ENCODE measurements at places on chromosomes 12 and 14.

DNA sequence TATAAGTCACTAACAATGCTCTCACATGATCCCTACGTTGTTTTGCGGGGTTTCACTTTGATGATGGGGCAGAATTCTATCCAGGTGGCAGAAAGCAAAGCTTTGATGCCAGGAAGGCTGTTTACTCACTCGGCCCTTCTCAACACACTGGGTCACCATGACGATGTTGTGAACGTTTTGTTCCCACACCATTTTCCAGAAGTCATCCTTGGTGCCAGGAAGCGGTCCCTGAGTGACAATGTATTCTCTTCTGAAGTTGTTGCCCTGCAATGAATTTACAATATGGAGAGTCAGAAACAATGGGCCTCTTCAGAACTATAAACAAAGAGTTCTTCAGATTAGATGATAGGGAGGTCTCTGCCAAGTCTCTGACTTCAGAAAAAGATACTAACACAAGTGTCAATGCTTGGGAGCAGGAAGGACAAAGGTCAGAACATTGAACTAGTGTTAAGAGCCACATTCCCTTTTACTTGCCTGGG is 101.3 kb downstream of the PTPRB start:
- DNase-seq: peak; percentile 10

- no peak for DNase-seq
These were observed 37.3 kb downstream of the KCNA5 start for GRCh38 chr12:5081016-5081415.

DNA sequence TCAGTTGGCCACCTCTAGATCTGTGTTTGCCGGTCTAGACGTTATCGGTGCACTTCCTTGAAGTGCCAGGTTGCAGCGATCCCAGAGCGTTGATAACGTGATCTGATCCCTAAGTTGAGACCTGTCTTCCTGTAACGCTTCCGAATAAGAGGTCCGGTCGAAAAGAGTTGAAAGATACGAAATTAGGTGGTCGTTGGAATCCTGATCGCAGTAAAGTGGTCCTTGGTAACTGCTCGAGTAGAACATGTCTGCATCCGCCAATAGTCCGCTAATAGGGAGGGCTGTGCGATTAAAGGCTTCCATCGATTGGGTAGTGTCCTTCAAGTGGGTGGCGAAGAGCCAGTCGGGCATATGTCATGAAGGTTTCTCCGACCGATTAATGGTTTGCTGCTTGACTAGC is 2.7 kb downstream of the SRSF5 start:
- DNase-seq: no peak

DNA sequence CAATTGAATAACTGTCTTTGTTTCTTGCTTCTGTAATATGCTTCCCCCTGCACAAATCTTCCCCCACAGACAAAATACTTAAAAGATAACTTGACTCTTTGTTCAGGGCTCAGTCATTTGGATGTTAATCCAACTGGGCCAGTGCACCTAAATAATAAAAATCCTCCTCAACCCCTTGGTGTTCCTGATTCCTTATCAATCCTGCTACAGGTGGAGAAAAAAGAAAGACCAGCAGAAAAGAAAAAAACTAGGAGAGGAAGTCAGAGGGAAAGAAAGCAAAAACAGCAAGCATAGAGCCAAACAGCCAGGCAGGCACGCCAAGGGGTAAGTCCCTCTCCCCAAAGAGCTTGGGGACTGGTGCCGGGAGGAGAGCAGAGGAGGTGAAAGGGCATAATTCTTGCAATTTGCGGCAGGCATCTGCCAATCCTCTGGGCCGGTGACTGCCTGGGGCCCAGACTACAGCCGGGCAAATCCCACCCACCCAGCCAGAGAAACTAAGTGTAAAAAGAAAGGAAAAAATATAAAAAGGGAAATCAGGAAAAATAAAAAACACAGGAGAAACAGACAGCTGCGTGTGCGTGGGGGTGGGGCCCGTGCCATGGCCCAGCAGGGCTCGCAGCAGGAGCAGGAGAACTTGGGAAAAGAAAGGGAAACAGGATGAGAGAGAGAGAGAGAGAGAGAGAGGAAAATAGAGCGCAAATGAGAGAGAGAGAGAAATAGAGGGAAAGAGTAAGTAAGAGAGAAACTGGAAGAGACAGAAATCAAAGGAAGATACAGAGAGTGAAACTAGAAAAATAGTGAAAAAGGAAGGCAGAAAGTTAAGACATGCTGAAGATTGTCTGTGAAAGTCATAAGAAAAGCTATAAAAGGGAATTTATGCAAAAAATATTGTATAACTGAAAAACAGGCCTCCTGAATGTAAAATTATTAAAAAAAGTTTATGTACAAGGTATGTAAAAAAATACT is 21.4 kb downstream of the KLRK1 start:
- DNase-seq: no peak

GRCh38 chr14:68924186-68925158 is 54.6 kb downstream of the ACTN1 start:
- no peak for DNase-seq

DNA sequence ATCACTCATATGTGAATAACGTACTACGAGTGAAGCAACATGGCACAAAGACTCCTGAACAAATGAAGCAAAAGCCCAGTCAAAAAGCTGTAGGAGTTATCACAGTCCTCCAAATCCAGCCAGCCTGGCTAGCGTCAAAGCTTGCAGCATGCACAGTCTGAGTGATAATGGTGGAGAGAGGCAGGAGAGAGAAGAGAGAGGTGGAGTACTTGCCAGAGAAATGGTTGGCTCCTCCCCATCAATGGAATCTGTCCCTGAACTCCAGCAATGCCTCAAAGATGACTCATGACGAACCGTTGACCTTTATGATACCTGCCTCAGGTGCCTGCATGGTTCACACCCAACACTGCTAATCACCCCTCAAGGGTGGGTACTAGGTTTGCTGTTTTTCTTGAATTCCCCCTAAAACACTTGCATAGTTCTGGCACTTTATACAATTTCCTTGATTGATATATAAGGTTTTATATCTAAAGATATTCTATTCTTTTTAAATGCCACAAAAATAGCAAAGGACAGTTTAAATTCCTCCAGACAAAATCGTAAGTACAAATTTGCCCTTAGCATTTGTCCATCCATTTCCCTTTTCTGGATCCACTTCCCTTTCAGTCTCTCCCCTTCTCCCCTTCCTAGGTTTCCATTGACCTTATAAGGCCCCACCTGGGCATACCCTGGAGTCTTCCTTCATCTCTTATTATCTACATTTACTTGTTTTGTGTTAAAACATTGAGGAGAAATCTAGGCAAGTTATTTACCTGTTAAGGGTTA is 10.2 kb downstream of the ARHGDIB start:
- peak; percentile 70 for DNase-seq

DNA sequence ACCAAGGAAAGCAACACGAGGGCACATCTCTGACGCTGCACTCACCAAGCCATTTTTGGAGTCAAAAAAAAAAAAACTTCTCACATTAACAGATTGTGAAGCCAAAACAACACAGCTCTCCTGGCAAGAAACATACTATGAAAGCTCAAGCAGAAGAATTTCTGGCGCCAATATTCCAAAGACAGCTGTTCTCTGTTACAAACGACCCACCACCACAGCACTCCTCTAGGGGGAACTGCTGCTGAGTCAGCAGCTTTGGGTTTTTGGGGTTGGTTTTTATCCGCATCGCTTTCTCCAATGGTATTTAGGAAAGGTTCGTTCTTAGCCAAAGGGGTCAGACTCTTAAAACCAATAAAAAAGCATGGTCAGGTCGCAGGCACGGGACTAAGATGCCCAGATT is 379.4 kb downstream of the RPS29 start:
- peak; percentile 6 for DNase-seq

Measured in large intestine (tissue), 12 donors.